Astrocyte (in vitro differentiated cells and primary cell): ENCODE measurements at places on chromosomes 7 and 10. TPM values are rescaled to one million over a fixed set of nuclear protein-coding genes. Genes with fewer than 3 reads are reported as not detected.

RBP3 gene
- not detected in 2 replicates for total RNA-seq

GATAD1 gene
- 22.5 and 23.1 TPM in 2 replicates for total RNA-seq

CROT gene
- total RNA-seq: 10.6 and 18.8 TPM in 2 replicates

LIPN gene
- total RNA-seq: not detected in 2 replicates

- DNase-seq: peak; percentile 97
Observed at GRCh38 chr10:112811741-112812551, 138.1 kb upstream of the TCF7L2 start.

GRCh38 chr10:8187171-8187666 lies 132.7 kb downstream of the GATA3 start:
- DNase-seq: peak; percentile 45

- no peak for DNase-seq
Observed at GRCh38 chr7:131045526-131045925, 282.1 kb upstream of the MKLN1 start.

- no peak for DNase-seq
Observed at GRCh38 chr10:124259139-124259825, 159.4 kb downstream of the OAT start.

DNA sequence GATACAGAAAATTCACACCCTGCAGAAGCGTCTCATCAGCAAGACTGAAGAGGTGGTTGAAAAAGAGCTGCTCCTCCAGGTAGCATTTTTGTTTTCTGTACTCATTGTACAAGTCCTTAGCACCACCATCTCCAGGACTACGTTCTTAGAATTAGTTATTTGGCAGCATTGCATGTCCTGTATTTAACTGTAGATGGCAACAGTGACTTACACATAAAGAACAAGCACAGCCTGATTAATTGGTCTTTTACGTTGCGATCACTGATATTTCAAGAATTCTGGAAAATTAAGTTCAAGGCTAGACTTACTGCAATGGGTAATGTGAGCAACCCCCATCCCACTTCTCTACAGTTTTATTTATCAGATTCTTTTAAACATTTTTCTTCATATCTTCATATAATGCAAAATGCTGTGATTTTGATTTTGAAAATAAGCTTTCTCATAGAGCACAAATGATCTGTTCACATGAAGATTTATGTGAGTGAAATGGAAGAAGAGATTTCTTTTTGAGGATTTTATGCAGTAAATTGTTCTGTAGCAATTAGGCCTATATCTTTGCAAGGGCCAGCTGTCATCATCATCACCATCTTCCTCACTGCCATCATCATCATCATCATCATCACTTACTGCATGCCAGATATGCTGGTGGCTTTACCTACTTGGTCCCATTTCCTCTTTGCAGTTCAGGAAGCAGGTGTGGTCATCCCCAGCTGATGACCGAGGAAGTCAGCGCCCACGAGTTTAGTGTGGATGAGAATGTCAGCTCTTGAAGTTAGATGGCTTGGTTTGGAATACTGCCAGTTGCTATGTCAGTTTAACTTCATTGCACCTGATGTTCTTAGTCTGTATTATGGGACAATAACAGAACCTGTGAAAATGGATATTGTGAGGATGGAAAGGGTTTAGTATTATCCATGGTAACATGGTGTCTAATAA lies 53.4 kb downstream of the CFAP58 start:
- DNase-seq: peak; percentile 49
